ENCODE measurements at places on chromosomes 3 and 15.

- no peak for DNase-seq
These were observed 6.8 kb upstream of the IDH3A start for GRCh38 chr15:78142332-78142731.

- no peak for DNase-seq
These were observed 16.8 kb downstream of the SPTSSB start for GRCh38 chr3:161354554-161354953.

GRCh38 chr15:52337198-52337853 lies 41.7 kb upstream of the MYO5C start:
- DNase-seq, result no peak

DNA sequence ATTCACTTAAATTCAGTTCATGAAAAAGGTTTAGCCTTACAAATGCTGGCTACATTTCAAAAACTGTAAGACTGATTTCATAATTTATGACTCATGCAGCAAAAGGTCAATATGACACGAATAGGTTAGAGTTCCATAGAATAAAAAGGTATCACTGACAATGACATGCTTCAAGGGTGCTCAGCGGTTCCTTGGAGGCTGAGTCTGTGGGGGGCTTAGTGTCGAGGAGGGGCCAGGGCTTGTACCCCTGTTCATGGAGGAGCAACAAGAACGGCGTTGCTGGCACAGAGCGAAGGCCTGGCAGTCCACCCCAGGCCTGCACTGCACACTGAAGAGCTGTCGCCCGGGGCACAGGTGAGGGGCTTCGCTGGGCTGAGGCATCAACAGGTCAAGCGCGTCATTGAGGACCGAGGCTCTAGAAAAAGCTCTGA lies 174.2 kb downstream of the NR1D2 start:
- no peak for DNase-seq

- no peak for DNase-seq
These were observed 101.0 kb downstream of the ANP32A start for GRCh38 chr15:68719672-68720071.

- no peak for DNase-seq
These were observed 66.0 kb downstream of the ST6GAL1 start for GRCh38 chr3:186996356-186996755.

GRCh38 chr3:188534633-188535032 lies 380.7 kb downstream of the LPP start:
- no peak for DNase-seq

DNA sequence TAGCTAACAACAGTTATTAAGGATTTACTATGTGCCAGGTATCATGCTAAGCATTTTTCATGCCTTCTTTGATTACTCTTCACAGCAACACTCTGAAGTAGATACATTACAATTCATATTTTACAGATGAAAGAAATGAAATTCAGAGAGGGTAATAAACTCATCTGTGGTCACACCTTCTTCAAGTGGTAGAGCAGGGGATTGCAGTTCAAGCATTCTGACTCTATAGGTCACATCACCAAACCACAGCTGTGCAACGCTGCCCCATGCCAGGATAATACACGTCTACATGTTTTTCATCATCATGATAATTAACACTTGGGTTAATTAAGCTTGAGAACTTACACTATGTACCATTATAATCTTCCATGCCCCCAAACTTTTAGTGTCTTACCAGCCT lies 98.5 kb downstream of the LRRC3B start:
- no peak for DNase-seq

DNA sequence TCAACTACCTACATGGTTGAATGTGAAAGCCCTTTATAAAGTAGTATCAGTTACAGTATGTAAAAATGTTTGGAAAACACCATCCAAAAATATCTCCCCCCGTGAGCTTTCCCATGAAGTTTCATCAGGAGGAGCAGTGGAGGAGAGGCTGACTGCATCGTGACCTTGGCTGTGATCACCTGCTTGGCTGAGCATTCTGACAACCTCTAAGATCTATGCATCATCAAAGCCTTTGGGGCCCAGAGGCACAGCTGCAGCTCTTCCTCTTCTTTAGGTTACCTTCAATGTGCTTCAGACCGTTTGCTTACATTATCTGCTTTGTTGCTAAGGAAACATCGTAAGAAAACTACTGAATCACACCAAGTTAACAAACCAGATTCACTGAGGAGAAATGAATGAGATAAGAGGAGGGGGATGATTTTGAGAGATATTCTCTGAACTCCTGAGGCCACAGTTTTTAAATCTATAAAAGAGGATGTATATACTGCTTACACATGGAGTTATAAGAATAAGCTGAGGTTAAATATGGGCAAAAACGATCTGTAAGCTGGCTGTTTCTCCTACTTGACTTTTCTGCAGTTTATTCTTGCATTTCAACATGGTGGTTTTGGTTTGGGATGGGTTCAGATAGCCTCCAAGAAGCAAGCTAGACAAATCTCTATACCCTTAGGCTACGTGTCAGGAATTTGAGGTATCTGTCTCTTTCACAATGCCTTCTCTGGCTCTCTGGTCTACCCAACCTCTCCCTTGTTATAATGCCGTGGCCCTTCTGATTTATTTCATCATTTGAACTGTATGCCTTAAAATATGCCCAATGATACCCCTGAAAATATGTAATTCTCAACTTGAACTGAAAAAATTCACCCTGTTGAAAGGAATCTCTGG lies 4.0 kb downstream of the GCSAM start:
- DNase-seq, result no peak

GRCh38 chr3:49401766-49402165 lies 10.0 kb downstream of the RHOA start:
- DNase-seq, result no peak

GRCh38 chr3:66778777-66779176 lies 219.3 kb upstream of the KBTBD8 start:
- DNase-seq, result no peak

GRCh38 chr3:29924783-29925561 lies 644.1 kb downstream of the RBMS3 start:
- no peak for DNase-seq

GRCh38 chr3:188133219-188133618 lies 20.7 kb upstream of the LPP start:
- no peak for DNase-seq

DNA sequence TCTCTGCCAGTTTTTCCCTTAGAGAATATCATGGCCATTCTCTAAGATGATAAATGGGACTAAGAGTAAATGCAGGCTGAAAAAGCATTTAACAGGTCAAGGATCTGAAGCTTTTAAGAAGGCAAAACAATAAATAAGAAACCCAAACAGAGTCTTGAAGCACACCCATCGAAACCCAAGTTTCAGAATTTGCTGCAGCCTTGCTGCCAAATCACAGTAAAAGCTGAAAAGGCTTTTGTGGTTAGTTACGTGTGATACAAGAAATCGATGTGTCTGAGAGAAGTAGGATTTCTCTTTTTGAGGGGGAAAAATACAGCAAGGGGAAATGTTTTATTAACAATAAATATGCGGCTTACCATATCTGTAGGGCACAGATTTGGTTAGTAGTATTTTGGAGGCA lies 92.0 kb downstream of the IGF1R start:
- DNase-seq, result no peak

GRCh38 chr3:14423963-14424362 lies 21.6 kb downstream of the SLC6A6 start:
- DNase-seq, result no peak

GRCh38 chr3:20488151-20488550 lies 302.1 kb upstream of the SGO1 start:
- DNase-seq, result no peak

- DNase-seq, result no peak
These were observed 35.3 kb downstream of the CAPN7 start for GRCh38 chr3:15241341-15241740.

DNA sequence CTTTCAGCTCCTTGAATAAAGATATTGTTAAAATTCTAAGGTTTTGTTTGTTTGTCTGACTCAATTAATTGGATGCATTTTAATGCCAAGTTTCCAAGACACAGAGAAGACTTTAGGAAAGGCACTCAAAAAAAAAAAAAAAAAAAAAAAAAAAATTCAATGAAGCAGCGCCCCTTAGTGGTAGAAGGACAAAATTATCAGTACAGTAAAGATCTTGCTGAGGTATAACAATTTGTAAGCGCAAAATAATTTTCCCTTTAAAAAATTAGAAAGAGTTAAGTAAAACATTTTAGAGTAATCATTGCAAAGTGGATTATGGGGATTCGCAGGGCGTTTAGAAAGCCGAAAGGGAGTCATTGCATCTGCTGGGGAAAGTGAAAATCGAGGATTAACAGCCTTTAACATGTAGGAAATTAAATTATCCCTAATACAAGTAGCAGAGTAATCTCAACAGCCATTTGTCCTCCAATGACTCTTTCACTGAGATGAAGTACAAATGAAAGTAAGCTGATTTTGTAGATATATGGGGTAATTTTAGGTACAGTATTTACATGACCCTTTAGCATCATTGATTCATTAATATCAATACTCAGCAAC lies 5.8 kb upstream of the DIS3L start:
- no peak for DNase-seq

- DNase-seq, result no peak
These were observed 10.6 kb downstream of the LAMP3 start for GRCh38 chr3:183151821-183152351.

DNA sequence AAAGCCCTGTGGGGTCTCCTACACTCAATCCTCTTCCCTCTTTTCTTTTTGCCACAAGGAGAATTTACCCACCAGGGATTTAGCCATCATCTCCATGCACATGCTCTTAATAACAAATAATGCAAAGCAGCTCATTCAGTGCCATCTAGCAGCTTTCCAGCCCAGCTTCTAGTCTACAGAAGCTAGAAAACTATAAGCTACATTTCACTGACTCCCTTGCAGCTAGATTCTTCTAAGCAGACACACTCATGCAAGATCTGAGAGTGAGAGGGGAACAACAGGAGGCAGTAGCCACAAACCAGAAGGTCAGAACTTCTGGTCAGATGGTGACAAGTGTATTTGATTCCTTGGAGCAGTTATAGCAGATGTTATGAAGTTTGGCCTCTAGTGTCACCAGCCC lies 25.5 kb downstream of the OSBPL10 start:
- DNase-seq, result no peak

- no peak for DNase-seq
These were observed 210.2 kb downstream of the ADAMTS17 start for GRCh38 chr15:100131321-100132224.

DNA sequence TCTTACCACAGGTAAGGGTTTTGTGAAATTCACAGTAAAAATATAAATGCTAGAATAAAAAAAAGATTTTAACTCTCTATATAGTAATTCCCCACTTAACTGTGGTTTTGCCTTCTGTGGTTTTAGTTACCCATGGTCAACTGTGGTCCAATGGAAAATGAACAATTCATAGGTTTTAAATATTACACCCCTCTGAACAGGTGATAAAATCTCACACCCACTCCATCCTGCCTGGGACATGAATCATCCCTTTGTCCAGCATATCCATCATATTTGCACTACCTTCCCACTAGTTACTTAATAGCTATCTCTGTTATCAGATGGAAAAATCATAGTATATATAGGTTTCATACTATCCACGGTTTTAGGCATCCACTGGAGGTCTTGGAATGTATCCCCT lies 49.2 kb downstream of the HDGFL3 start:
- DNase-seq, result no peak

DNA sequence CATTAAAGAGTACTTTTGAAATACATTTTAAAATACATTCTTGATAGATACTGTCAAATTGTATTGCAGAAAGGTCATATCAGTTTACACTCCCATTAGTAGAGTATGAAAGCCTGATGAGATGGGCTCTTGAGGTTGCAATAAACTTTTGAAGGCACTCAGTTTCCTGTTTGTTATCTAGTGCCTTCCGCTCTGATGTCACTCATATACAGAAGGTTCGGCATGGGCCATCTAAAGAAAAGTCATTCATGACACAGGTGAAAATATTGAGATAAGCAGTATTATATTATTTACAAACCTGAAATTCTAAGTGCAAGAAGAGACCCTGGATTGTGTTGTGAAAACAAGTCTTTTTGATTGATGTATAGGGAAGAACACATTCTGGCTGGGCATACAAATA lies 36.5 kb upstream of the DENND4A start:
- DNase-seq, result no peak

- DNase-seq, result no peak
These were observed 51.4 kb downstream of the FAM43A start for GRCh38 chr3:194736896-194737600.

DNA sequence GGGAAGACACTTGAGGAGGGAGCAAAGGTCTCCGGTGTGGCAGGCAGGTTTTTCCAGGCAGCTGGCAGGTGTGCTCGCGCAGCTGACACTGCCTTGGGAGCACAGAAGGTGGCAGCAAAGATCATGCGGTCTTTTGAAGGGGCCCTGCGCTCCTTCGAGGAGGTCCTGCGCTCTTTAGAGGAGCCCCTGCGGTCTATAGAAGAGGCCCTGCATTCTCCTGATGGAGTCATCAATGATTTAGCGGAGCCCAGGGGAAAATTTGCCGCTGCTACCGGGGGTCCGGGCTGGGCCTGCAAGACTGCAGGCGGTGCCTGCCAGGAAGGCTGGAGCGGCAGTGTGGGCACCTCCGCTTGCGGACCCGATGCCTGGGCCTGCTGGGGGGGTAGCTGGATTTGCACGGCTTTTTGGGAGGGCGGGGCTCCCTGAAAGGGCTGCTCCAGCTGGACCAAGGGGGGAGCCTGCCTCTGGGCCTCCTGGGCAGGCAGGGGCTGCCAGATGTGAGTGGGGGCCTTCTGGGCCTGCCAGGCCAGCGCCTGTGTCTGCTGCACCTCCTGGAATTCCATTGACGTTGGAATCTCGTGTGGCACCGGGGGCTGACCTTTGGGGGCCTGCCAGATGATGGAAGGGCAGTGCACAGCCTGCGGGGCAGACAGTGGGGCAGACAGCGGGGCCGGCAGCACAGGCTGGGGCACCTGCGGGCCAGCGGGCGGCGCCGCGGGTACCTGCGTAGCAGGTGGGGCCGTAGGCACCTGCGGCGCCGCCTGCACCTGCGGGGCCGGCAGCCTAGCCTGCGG lies 2.1 kb downstream of the MAGEL2 start:
- DNase-seq, result no peak

- DNase-seq, result no peak
These were observed 11.6 kb downstream of the TSEN2 start for GRCh38 chr3:12495749-12496452.

DNA sequence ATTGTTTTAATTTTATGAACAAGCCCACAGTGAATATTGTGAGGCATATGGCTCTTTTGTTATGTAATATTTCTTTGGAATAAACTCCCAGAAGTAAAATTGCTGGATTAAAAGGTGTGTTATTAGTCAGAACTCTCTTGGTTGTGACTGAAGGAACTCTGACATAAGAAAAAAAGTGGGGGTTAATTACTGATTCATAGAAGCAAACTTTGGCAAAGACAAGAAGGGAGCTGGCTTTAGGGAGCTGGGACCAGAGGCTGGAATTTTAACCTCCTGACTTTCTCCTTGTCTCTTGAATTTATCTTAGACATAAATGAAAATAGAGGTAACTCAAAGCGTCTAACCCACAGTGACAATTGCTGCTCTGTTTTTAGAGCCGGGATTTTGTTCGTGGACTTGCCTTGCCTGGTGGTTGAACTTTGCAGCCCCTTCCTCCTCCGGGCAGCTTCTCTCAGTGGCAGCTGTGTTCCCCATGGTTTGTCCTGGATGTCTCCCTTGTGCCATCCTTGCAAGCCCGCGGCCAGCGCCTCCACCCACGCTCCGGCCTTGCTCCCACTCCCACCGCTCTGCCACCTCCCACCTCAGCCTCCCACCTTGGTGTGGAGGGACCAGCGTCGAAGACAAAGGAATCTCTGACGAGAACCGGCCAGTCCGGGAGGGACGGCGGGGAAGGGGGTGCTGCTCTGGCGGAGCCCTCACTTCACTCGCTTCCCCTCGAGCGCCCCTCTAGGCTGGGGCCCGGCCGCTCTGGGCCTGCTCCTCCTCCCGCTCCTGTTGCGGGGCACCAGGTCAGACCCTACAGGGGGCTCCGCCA lies 28.0 kb downstream of the ARHGAP31 start:
- peak; percentile 65 for DNase-seq

GRCh38 chr3:46318207-46318927 lies 35.5 kb upstream of the CCR2 start:
- no peak for DNase-seq

- DNase-seq, result no peak
These were observed 3.4 kb downstream of the TMEM212 start for GRCh38 chr3:171846597-171846996.

All from COR-L47 (cell line).